ENCODE measurements at places on chromosomes 1 and 21.
A peak's percentile ranks its signal among the peaks of the same experiment; 100 is the strongest.

- no peak for DNase-seq
Measured at GRCh38 chr1:25216123-25216522, 16.2 kb downstream of the SYF2 start.

GRCh38 chr1:15946571-15947381, 29.1 kb downstream of the ZBTB17 start:
- no peak for DNase-seq

- DNase-seq = no peak
Measured at GRCh38 chr1:205944525-205944924, 1.3 kb upstream of the SLC26A9 start.

- peak; percentile 3 for DNase-seq
Measured at GRCh38 chr1:64923294-64923718, 43.0 kb downstream of the JAK1 start.

GRCh38 chr21:31354604-31355443, 10.8 kb upstream of the TIAM1 start:
- peak; percentile 77 for DNase-seq

GRCh38 chr1:180633057-180634056, 1.5 kb downstream of the XPR1 start:
- DNase-seq = no peak

DNA sequence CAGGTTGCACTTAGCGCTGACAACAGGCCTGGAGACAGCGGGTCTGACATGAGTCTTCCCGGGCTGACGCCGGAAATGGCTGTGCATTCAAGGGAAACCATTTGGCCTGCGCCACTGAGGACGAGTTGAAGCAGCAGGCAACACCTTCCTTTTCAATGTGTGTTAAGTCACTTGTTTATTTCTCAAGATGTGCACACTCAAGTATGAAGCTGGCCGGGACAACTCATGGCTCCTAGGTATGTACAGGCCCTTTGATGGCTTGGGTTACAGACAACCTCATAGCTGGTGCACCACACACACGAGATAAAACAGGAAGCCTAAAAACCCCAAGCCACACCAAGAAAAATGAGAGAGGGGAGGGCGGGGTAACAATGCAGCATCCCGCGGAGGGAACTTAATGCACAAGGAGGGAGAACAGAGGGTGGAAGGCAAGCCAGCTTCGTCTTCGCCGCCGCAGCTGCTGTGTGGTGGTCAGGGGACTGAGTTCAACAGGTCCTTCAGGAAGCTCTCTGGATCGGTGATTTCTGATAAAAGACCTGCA, 118.0 kb upstream of the IFFO2 start:
- DNase-seq = peak; percentile 62

- no peak for DNase-seq
Measured at GRCh38 chr1:27418326-27419185, 26.1 kb downstream of the GPR3 start.

- DNase-seq = no peak
Measured at GRCh38 chr1:60818969-60819701, 263.2 kb upstream of the NFIA start.

GRCh38 chr1:45952072-45952471, 148.7 kb downstream of the MAST2 start:
- no peak for DNase-seq

DNA sequence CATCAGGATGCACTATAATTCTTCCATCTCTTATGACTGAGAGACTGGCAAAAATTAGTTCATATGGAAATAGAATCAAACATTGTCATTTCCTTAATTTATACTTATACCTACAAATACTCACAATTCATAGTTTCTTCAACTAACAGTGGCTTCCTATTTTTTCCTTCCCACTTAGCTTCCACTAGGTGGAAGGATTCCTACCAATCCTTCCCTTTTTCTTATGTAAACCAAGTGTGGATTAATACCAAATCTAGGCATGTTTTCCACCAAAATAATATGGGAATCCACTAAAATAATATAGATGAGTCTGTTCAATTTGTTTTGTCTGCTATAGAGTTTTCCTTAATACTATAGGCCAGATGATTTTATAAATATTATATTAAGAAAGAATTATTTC, 1537.1 kb downstream of the PLA2G4A start:
- no peak for DNase-seq

DNA sequence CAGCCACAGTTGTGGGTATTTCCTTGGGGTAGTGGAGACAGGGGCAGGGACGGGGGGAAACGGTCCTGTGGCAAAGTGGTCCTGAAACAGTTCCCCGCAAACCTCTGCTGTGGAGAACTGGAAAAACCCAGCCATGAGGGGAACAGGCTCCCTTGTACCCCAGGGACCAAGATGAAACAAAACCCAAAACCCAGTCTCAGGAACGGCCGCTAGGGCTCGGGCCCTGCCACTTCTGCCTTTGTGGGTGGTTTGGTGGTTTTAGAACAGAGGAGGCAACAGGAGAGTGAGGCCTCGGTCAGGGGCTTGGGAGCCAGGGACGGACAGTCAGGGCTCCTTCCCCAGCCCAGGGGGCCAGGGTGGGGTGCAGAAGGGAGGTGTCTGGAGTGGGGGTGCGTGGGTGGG, 24.8 kb upstream of the EDN2 start:
- DNase-seq = no peak

- DNase-seq = no peak
Measured at GRCh38 chr1:171210355-171210754, 25.3 kb downstream of the FMO2 start.

DNA sequence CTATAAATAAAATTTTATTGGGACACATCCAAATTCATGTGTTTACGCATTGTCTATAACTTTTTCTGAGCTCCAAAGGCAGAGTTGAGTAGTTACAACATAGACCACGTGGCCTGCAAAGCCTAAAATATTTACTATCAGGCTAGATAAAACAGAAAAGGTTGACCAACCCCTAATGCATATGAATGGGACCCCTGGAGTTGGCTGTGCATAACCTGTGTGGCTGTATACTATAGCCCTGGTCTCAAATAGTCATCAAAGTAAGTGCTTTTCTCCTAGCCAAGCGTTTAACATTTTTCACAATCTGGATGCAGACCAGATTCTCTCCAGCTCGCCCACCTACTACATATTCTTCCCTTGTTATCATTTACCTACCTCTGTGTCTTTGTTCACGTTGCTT, 60.4 kb downstream of the CYYR1 start:
- no peak for DNase-seq

DNA sequence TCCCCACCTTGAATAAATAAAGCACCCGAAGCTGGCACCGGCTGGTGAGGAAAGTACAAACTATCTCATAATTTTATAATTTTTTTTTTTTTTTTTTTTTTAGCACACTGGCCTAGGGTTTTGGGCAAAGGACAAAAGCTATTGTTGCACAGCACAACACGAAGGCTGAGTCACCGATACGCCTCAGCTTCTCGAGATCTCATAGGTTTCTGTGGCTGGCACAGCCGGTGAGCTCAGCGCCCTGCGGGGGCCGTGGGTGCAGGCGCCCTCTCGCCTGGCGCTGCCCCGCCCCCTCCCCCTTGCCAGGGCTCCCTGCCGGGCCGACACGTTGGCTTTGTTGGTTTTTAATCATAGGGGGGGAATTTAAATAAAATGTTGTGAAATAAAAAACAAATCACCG, 17.2 kb downstream of the CASZ1 start:
- no peak for DNase-seq

- DNase-seq = no peak
Measured at GRCh38 chr1:60132108-60132507, 58.5 kb upstream of the C1orf87 start.

DNA sequence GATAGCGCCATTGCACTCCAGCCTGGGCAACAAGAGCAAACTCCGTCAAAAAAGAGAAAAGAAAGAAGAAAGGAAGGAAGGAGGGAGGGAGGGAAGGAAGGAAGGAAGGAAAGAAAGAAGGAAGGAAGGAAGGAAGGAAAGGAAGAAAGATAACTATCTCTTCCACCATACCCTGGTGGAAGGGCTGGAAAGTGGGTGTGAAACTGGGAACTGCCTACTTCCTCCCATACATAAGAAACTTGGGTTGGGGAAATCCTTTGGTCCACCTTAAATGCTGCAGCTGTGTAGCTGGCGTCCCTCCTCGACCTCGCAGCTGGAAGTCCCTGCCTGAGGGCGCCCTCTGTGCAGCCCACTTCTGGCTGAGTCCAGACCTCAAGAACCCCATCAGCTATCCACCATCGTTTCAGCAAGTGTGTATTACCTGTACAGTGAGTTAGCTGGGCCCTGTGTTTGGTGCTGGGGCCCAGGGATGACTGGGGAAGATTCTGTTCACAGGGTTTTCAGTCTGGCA, 4.6 kb upstream of the FAM167B start:
- no peak for DNase-seq

DNA sequence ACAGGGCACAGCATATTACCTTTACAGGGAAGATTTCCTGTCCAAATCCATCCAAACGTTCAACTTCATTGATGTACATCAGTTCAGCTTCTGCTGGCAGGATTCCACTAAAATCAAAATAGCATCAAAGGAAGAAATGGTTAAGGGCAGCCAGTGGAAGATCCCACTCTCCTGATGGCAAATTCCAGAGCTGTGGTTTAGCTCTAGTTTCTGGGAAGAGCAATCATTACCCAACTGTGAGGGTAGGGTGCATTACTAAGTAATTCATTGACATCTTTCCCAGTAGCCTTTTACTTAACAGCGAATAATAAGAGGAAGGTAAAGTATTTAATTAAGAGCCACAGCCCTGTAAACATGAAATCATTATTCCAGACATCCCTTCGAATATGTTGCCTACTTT, 120.7 kb downstream of the SMYD2 start:
- no peak for DNase-seq

DNA sequence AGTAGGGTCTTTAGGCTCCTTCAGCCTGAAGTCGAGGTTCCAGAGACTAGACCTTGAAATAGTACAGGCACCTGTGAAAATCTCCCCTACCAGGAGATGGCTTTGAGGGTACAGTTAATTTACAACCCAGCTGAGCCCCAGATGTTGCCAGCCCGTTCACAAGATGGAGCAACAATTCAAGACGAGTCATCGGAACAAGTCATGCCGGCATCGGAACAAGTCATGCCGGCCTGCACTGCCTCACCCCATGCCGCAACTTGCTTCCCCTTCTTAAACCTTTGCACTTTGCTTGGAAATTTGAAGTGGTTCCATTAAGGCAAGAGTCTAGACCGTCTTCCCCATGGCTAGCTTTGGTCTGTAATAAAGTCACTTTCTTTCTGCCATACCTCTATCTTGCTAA, 16.0 kb downstream of the HHAT start:
- no peak for DNase-seq

DNA sequence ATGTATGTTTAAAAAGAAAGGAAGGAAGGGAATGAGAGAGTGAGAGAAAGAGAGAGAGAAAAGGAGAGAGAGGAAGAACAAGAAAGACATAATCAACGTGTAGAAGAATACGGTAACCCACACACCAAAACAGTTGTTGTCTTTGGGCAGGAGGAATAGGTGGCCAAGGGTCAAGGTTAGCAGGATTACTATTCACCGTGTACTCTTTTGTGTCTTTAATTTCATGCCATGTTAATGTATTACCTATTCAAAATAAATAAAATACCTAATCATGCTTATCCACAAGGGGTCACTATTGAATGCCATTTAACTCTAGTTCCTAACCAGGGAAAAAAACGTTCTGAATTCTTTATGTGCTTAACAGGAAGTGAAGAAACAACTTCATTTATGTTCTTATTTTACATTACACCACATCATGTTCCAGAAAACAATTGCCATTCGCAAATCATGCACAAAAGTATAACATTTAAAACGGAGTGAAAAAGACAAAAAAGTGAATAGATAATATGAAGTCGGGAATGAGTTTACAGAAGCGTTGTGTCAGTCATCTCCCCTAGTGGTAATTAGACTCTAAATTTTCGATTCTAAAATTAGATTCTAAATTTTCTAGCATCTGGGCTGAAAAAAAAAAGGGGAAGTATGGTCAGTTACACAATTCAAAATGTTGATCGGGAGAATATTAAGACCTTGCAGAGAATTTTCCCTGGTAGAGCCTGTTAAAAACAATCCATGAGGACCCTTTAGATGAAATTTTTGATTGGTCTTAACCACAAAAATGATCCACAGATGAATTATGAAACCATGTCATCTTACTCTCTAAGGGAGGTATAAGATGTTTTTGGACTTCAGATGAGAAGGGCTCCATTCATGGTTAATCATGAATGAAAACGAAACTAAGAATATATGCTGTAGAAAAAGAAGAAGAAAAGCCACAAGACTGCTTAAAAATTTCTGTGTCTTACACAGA, 700 bp upstream of the KMO start:
- DNase-seq = no peak

DNA sequence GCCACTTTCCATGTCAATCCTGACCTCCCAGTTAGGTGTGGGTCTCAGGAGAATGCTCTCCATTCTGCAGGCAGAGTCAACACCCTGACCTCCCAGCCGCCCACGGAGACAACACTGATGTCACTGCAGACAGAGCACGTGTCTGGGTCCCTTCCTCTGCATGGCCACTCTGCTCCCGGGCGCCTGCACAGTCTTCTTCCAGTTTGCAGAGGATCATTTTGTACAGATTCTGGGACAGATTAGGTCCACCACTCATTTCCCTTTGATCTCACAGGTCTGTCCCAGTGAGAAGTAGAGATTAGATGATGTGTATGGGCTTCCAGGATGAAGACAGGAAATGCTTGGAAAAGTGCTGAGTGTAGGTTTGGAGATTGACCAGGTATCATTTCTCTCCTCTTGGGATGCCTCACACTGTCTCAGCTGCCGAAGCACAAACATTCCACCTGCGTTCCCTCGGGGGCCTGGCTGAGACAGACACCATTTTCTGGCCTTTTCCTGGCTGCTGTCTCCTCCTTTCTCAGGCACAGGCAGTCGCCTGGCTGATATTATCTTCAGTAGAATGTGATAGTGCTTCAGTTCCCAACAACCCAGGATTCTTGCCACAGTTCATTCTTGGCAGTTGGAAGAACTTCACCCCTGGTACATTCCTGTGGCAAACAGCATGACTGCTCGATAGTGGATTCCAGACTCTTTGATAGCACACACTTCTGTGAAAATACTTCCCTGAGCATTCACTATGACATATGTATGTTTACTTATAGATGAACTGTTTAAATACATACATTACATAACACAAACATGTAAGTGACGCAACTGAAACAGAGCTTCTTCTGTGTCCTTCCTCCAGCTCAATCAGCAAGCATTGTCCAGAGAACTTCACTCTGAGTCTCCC, 7.9 kb downstream of the MYBPHL start:
- DNase-seq = no peak

DNA sequence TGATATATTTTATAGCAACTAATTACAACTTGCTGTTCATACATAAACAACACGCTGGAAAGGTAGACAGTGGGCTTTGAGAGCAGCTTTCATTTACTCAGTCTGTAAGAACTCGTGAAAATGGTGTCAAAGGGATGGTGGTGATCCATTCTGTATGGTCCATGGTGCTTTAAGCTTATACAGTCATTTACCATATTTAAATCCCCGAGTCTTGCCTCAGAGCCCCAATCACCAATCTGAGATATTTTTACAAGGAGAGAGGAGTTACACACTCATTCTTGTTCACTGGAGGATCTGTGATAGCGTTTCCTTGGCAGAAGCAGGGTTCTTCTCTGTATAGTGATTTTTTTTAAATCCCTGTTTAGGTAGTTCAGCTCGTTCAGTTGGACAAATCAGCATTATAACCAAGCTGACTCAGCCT, 694.6 kb downstream of the USP25 start:
- DNase-seq = no peak

- DNase-seq = no peak
Measured at GRCh38 chr1:155974208-155975115, 3.9 kb downstream of the ARHGEF2 start.

GRCh38 chr1:152125834-152126443, 10.7 kb upstream of the TCHH start:
- DNase-seq = no peak

- no peak for DNase-seq
Measured at GRCh38 chr1:3251807-3252428, 182.9 kb downstream of the PRDM16 start.
